ENCODE measurements at places on chromosomes 5 and 9.
A peak's percentile ranks its signal among the peaks of the same experiment; 100 is the strongest.

DNA sequence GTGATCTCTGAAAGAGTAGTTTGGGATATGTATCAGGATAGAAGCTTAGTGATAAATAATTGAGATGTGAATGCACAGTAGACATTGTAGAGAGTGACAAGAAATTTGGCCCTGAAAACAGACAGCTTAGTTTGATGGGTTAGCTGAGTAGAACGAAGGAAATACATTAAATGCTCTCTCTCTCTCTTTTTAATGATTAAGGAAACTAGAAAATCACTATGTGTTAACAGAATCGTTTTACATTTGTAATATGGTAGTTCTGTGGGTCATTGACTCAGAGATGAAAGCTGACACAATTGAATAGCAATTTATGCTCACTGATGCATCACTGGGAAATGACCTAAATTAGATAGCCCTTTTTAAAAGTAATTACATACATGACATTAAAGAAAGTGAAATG, 739.8 kb upstream of the PTPRD start:
- no peak for DNase-seq

DNA sequence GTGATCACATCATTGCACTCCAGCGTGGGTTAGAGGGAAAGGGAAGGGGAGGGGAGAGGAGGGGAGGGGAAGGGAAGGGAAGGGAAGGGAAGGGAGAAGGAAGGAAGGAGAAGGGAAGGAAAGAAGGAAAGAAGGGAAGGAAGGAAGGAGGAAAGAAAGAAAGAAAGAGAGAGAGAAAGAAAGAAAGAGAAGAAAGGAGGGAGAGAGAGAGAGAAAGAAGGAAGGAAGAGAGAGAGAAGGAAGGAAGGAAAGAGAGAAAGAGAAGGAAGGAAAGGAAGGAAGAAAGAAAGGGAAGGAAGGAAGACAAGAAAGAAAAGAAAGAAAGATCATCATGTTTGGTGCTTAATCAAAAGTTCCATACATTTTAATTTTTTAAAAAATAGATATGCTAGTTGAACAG, 136.2 kb downstream of the CMYA5 start:
- DNase-seq = no peak

- DNase-seq = no peak
Measured at GRCh38 chr9:36137392-36138004, 965 bp downstream of the GLIPR2 start.

- no peak for DNase-seq
Measured at GRCh38 chr9:121718084-121718483, 66.7 kb downstream of the DAB2IP start.

DNA sequence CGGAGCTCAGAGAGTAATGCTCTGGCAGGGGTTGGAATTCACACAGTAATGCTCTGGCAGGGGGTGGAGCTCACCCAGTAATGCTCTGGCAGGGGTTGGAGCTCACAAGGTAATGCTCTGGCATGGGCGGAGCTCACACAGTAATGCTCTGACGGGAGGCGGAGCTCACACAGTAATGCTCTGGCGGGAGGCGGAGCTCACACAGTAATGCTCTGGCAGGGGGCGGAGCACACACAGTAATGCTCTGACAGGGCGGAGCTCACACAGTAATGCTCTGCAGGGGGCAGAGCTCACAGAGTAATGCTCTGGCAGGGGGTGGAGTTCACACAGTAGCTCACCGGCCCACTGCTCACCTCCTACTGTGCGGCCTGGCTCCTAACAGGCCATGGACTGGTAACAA, 47.2 kb upstream of the LPCAT1 start:
- no peak for DNase-seq

DNA sequence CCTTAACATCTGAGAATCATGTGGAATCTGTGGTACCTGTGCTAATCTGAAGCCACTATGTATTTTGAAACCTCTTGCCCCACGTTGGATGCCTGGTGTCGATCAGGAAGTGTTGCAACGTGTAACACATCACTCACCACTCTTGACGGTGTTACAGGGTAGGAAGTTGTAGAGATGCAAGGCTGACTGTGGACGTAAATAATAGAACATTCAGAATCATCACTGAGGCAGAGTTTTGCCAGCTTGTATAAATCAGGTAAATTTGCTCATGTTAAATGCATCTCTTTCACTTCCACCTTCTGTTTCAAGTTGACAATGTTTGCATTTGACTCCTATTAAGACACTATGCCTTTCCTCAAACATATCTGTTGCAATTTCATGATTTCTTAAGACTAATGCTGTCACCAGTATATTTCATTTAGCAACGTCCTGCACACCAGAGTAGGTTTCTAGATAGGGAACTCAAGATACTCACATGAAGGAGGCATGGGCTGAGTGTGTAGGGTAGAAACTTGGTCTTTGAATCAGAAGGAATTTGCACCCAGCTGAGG, 38.1 kb downstream of the BASP1 start:
- DNase-seq = peak; percentile 69

All from Kasumi-1 (cell line).